Psoas muscle (tissue), 8 donors: ENCODE measurements at places on chromosomes 5 and 9. TPM values are rescaled to one million over a fixed set of nuclear protein-coding genes. Genes with fewer than 3 reads are reported as not detected.

The GHR gene
- total RNA-seq = 60.3 TPM

The ZDHHC11 gene
- 9.4 TPM for total RNA-seq

DNA sequence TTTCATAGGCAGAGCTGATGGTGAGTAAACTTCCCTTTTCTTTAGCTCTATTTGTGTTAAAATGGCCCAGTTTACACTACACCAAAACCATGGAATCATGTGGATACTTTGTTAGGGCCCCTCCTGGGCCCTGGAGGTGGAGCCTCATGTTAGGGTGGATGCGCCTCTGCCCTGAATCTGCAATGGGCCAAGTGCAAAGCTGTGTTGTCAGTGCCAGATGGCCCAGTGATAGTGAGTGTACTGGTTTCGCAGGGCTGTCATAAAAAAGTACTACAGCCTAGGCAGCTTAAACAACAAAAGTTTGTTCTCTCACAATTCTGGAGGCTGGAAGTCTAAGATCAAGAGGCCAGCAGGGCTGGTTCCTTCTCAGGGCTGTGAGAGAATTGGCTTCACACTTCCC, 64.8 kb downstream of the HSPA4 start:
- no peak for DNase-seq
- H3K36me3 ChIP-seq = no peaks in the 10 kb centered on the region
- peaks cover 62% of the 10 kb centered on the region for H3K4me1 ChIP-seq
- no peak overlapping the region for H3K4me3 ChIP-seq
- no peaks in the 10 kb centered on the region for H3K27me3 ChIP-seq

GRCh38 chr5:141492168-141492885, 3.4 kb downstream of the PCDHGC5 start:
- no peaks in the 10 kb centered on the region for H3K4me1 ChIP-seq
- peaks cover 20% of the 10 kb centered on the region for H3K36me3 ChIP-seq
- H3K4me3 ChIP-seq = no peak overlapping the region
- no peak for DNase-seq
- H3K27ac ChIP-seq = no peak overlapping the region

The NRARP gene
- total RNA-seq = 5.0 TPM

DNA sequence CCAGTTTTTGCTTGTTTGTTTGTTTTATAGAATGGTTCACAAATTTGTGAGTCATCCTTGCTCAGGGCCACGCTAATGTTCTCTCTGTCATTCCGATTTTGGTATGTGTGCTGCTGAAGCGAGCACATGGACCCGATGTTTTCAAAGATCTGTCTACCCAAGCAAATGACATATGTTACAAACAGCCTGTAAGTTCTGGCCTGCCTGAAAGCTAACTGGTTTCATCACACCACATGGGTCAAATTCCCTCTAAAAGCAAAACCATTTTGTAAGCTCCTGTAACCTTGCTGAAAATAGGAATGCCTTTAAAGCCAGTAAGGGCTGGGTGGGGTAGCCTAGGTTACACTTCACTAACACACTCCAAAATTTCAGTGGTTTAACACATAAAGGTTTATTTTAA, 25.4 kb downstream of the DMRT3 start:
- H3K27me3 ChIP-seq = no peaks in the 10 kb centered on the region
- H3K27ac ChIP-seq = no peak overlapping the region
- no peaks in the 10 kb centered on the region for H3K36me3 ChIP-seq
- H3K4me3 ChIP-seq = no peak overlapping the region
- DNase-seq = no peak

The SPINK7 gene
- total RNA-seq = not detected

DNA sequence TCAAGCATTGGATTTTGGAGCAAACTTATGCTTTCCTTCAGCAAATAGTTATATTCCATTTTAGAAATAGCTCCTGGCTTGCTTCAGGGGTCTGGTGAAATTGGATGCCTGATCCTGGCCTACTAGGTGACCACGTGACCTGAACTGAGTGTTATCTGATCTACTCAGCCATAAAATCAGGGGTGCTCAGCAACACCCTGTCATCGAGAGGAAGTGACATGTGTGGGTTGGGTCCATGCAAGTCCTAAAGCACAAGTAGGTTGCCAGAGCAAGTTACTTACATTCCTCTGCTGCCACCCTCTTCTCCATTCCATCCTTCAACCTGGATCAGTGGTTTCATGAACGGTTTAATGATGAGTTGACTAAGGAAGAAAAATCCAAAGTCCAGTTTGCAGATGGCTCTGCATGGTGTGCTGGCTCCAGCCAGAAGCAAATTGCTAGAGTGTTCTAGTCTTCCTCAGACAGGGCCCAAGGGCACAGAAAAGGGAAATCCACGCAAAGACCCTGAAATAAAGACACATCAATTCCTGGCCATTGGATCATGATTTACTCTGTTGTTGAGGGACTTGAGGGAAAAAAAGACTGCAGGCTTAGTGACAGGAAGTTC, 2.8 kb upstream of the FAM193B start:
- peaks cover 9% of the 10 kb centered on the region for H3K36me3 ChIP-seq
- peak overlapping the region; percentile 56 for H3K27ac ChIP-seq
- no peaks in the 10 kb centered on the region for H3K27me3 ChIP-seq
- DNase-seq = no peak
- peaks cover 27% of the 10 kb centered on the region for H3K4me1 ChIP-seq
- H3K4me3 ChIP-seq = no peak overlapping the region

- no peak for DNase-seq
- H3K4me1 ChIP-seq = no peaks in the 10 kb centered on the region
- H3K27me3 ChIP-seq = no peaks in the 10 kb centered on the region
- no peak overlapping the region for H3K4me3 ChIP-seq
These were observed 127.9 kb downstream of the NNT start for GRCh38 chr5:43730832-43731342.

The CDC25C gene
- total RNA-seq = not detected

DNA sequence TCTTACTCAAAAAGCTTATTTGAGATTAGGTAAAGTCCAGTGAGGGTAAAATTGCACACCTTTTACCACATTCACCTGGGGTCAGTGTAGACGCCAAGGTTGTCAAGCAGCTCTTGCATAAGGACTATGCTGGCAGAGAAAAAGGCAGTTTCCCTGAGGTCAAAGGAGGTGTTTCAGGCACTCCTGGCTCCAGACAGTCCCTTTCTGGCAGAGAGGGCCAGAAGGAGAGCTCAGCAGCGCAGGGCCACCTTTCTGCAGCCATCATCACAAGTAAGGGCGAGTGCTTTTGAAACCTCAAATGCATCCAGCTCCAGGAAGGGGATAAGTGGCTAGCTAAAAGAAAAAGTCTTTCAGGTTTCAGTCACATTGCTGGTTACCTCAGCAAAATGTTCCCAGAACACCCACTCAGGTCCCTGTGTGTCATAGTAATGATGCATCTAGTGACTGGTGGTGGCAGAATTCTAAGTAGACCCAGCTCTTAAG, 16.7 kb upstream of the IL13 start:
- H3K27ac ChIP-seq = no peak overlapping the region
- H3K36me3 ChIP-seq = peaks cover 91% of the 10 kb centered on the region
- H3K4me3 ChIP-seq = no peak overlapping the region
- DNase-seq = no peak
- H3K27me3 ChIP-seq = no peaks in the 10 kb centered on the region
- no peaks in the 10 kb centered on the region for H3K4me1 ChIP-seq

GRCh38 chr5:73525606-73526203, 27.5 kb downstream of the BTF3 start:
- H3K4me3 ChIP-seq = no peak overlapping the region
- H3K36me3 ChIP-seq = no peaks in the 10 kb centered on the region
- DNase-seq = no peak

GRCh38 chr9:650362-650761, 191.1 kb upstream of the DMRT1 start:
- peaks cover 40% of the 10 kb centered on the region for H3K4me1 ChIP-seq
- no peaks in the 10 kb centered on the region for H3K27me3 ChIP-seq
- no peak for DNase-seq
- H3K4me3 ChIP-seq = no peak overlapping the region
- no peaks in the 10 kb centered on the region for H3K36me3 ChIP-seq
- no peak overlapping the region for H3K27ac ChIP-seq

GRCh38 chr9:127219520-127219919, 45.1 kb upstream of the GARNL3 start:
- no peak overlapping the region for H3K4me3 ChIP-seq
- no peak overlapping the region for H3K27ac ChIP-seq
- no peak for DNase-seq
- H3K36me3 ChIP-seq = no peaks in the 10 kb centered on the region
- H3K27me3 ChIP-seq = no peaks in the 10 kb centered on the region

- no peak overlapping the region for H3K27ac ChIP-seq
- no peaks in the 10 kb centered on the region for H3K36me3 ChIP-seq
- H3K27me3 ChIP-seq = no peaks in the 10 kb centered on the region
- DNase-seq = no peak
- H3K4me3 ChIP-seq = no peak overlapping the region
- H3K4me1 ChIP-seq = no peaks in the 10 kb centered on the region
These were observed 1236.0 kb downstream of the MAT2B start for GRCh38 chr5:164741376-164741775.

GRCh38 chr5:44321144-44321725, 68.0 kb downstream of the FGF10 start:
- no peaks in the 10 kb centered on the region for H3K4me1 ChIP-seq
- no peak overlapping the region for H3K4me3 ChIP-seq
- H3K27ac ChIP-seq = no peak overlapping the region
- H3K36me3 ChIP-seq = no peaks in the 10 kb centered on the region

DNA sequence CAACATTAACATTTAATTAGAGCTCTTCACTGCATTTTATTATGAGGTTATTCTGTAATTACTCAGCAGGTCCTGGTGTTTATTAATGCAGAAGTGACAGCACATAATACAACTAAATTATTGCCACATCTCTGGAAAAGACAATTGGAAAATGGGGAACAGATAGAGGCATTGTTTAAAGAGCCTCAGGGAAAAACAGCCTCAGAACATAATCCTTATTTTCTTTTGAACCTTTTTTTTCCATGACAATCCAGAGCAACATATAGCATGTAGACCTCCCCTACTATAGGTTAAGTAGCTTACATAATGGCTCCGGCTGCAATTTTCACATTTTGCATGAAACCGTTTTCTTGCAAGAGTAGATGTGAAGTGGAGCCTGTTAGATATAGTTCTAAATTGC, 87.2 kb downstream of the RMI1 start:
- H3K27ac ChIP-seq = no peak overlapping the region
- no peaks in the 10 kb centered on the region for H3K27me3 ChIP-seq
- peaks cover 4% of the 10 kb centered on the region for H3K4me1 ChIP-seq
- H3K36me3 ChIP-seq = no peaks in the 10 kb centered on the region

GRCh38 chr5:109690242-109690974, 681 bp downstream of the MAN2A1 start:
- peak; percentile 70 for DNase-seq
- H3K27me3 ChIP-seq = no peaks in the 10 kb centered on the region
- peak overlapping the region; percentile 96 for H3K4me3 ChIP-seq
- no peaks in the 10 kb centered on the region for H3K36me3 ChIP-seq

DNA sequence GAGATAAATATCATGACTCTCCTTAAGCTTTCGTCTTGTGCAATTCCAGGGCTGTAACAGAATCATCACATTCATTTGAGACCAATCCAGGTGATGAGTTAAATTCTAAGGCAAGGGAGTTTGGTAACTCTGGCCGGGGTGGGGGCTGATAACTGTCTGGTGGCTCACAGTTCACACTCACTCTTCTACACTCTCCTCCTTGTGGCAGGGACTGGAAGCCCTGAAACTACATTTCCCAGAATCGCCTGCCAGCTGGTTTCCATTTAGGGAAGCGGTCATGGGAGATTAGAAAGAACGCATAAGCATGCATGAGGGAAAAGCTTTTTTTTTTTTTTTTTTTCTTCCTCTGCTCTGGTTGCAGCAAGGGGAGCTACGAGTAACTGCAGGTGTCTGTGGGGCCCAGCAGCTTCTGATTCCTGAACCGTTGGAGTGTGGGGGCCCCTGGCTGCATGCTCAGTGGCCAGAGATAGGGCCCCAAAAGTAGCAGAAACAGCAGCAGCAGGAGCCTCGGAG, 154.8 kb upstream of the TBC1D2 start:
- no peak overlapping the region for H3K4me3 ChIP-seq
- DNase-seq = no peak
- H3K27me3 ChIP-seq = peaks cover 2% of the 10 kb centered on the region
- H3K27ac ChIP-seq = no peak overlapping the region
- H3K36me3 ChIP-seq = no peaks in the 10 kb centered on the region

GRCh38 chr5:150301170-150301505, 1.6 kb downstream of the ARSI start:
- H3K27me3 ChIP-seq = peaks cover 12% of the 10 kb centered on the region
- no peak for DNase-seq
- peaks cover 13% of the 10 kb centered on the region for H3K4me1 ChIP-seq
- no peak overlapping the region for H3K4me3 ChIP-seq
- H3K36me3 ChIP-seq = no peaks in the 10 kb centered on the region

- peak overlapping the region; percentile 48 for H3K27ac ChIP-seq
- peaks cover 7% of the 10 kb centered on the region for H3K36me3 ChIP-seq
- no peak for DNase-seq
- H3K4me1 ChIP-seq = peaks cover 9% of the 10 kb centered on the region
- no peaks in the 10 kb centered on the region for H3K27me3 ChIP-seq
These were observed 52.9 kb upstream of the DHFR start for GRCh38 chr5:80707645-80708044.

GRCh38 chr5:77077829-77078176, 9.3 kb downstream of the ZBED3 start:
- H3K27me3 ChIP-seq = no peaks in the 10 kb centered on the region
- H3K4me1 ChIP-seq = no peaks in the 10 kb centered on the region
- H3K4me3 ChIP-seq = peak overlapping the region; percentile 63
- no peaks in the 10 kb centered on the region for H3K36me3 ChIP-seq
- no peak for DNase-seq

The NR6A1 gene
- total RNA-seq = 1.2 TPM

GRCh38 chr5:137325721-137326120, 173.4 kb downstream of the SPOCK1 start:
- no peaks in the 10 kb centered on the region for H3K27me3 ChIP-seq
- H3K36me3 ChIP-seq = no peaks in the 10 kb centered on the region
- DNase-seq = no peak
- no peak overlapping the region for H3K27ac ChIP-seq
- no peaks in the 10 kb centered on the region for H3K4me1 ChIP-seq

GRCh38 chr9:24961762-24962161, 416.1 kb upstream of the IZUMO3 start:
- no peak overlapping the region for H3K4me3 ChIP-seq
- no peak overlapping the region for H3K27ac ChIP-seq
- H3K36me3 ChIP-seq = no peaks in the 10 kb centered on the region
- H3K4me1 ChIP-seq = no peaks in the 10 kb centered on the region

DNA sequence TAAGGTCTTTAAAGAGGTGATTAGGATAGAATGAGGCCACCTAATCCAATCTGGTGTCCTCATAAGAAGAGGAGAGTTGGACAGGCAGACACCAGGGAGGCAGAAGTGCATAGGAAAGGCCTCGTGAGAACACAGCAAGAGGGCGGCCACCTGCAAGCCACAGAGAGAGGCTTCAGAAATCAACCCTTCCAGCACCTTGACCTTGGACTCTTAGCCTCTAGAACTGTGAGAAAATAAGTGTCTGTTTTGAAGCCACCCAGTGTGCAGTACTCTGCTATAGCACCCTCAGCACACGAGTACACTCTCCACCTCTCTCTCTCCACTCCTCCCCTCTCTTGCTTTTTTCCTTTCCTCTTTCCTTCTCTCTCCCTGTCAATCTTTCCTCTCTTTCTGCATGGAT, 26.8 kb downstream of the NIPAL4 start:
- H3K4me1 ChIP-seq = no peaks in the 10 kb centered on the region
- peaks cover 55% of the 10 kb centered on the region for H3K36me3 ChIP-seq
- no peak for DNase-seq
- no peak overlapping the region for H3K27ac ChIP-seq

- H3K4me3 ChIP-seq = no peak overlapping the region
- no peak for DNase-seq
- peak overlapping the region; percentile 63 for H3K27ac ChIP-seq
- H3K27me3 ChIP-seq = no peaks in the 10 kb centered on the region
These were observed 54.1 kb downstream of the IPPK start for GRCh38 chr9:92615790-92616189.

- no peak for DNase-seq
- no peak overlapping the region for H3K27ac ChIP-seq
- no peak overlapping the region for H3K4me3 ChIP-seq
These were observed 301.5 kb upstream of the VLDLR start for GRCh38 chr9:2320114-2320513.
